ENCODE measurements at places on chromosomes 16 and 17. TPM values are rescaled to one million over a fixed set of nuclear protein-coding genes. Genes with fewer than 3 reads are reported as not detected.

- H3K4me3 ChIP-seq = peak overlapping the region; percentile 19
- peaks cover 4% of the 10 kb centered on the region for H3K4me1 ChIP-seq
- no peak for DNase-seq
- no peaks in the 10 kb centered on the region for H3K36me3 ChIP-seq
Measured at GRCh38 chr17:1908699-1909309, 79.0 kb downstream of the RPA1 start.

DNA sequence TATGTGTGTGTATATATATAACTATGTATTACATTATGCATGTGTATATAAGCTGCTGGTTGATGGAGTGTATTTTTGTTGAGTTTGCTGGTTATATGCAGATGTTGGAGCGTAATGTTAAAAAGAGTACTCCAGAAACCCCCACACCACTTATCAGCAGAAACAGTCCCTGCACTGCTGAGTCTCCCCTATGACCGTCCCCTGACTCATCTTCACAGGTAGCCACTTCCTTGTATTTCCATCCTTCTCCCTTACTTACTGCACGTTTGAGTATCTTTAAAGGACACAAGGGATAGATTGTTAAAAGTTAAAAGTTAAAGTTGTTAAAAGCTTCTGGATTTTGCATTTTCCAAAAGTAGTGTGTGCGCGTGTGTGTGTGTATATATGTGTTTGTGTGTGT lies 853.9 kb upstream of the EEF2KMT start:
- no peaks in the 10 kb centered on the region for H3K36me3 ChIP-seq
- no peak overlapping the region for H3K4me3 ChIP-seq
- no peak for DNase-seq
- no peaks in the 10 kb centered on the region for H3K4me1 ChIP-seq

- DNase-seq = no peak
- H3K27me3 ChIP-seq = peaks cover 41% of the 10 kb centered on the region
- H3K4me3 ChIP-seq = no peak overlapping the region
- H3K4me1 ChIP-seq = peaks cover 13% of the 10 kb centered on the region
- no peaks in the 10 kb centered on the region for H3K36me3 ChIP-seq
Measured at GRCh38 chr17:76966016-76966415, 97.8 kb downstream of the MGAT5B start.

GRCh38 chr16:22250522-22250921 lies 44.4 kb downstream of the EEF2K start:
- H3K27ac ChIP-seq = no peak overlapping the region
- H3K4me3 ChIP-seq = no peak overlapping the region
- peaks cover 94% of the 10 kb centered on the region for H3K36me3 ChIP-seq

DNA sequence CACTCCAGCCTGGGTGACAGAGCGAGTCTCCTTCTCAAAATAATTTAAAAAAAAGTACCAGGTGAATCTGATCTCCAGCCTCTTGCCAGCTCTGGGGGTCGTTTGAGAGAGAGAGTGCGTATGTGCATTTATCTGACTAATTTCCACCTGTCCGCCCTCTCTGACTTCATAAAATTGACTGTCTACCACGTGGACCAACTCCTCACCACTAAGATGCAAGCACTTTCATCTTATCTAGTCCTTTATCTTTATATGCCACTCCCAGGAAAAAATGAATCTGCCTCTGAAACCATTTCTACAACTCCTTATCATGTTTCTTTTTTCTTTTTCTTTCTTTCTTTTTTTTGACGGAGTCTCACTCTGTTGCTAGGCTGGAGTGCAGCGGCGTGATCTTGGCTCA lies 55.8 kb downstream of the HS3ST3A1 start:
- no peaks in the 10 kb centered on the region for H3K36me3 ChIP-seq
- no peaks in the 10 kb centered on the region for H3K4me1 ChIP-seq
- no peak for DNase-seq
- H3K27ac ChIP-seq = no peak overlapping the region
- no peak overlapping the region for H3K4me3 ChIP-seq

- H3K27me3 ChIP-seq = no peaks in the 10 kb centered on the region
- peak overlapping the region; percentile 52 for H3K27ac ChIP-seq
- DNase-seq = peak; percentile 67
- peaks cover 7% of the 10 kb centered on the region for H3K4me1 ChIP-seq
Measured at GRCh38 chr17:40707745-40708144, 4.2 kb upstream of the KRT24 start.

GRCh38 chr16:66224626-66225025 lies 141.9 kb upstream of the CDH5 start:
- no peak overlapping the region for H3K27ac ChIP-seq
- H3K27me3 ChIP-seq = no peaks in the 10 kb centered on the region
- H3K4me3 ChIP-seq = no peak overlapping the region
- no peaks in the 10 kb centered on the region for H3K4me1 ChIP-seq

DNA sequence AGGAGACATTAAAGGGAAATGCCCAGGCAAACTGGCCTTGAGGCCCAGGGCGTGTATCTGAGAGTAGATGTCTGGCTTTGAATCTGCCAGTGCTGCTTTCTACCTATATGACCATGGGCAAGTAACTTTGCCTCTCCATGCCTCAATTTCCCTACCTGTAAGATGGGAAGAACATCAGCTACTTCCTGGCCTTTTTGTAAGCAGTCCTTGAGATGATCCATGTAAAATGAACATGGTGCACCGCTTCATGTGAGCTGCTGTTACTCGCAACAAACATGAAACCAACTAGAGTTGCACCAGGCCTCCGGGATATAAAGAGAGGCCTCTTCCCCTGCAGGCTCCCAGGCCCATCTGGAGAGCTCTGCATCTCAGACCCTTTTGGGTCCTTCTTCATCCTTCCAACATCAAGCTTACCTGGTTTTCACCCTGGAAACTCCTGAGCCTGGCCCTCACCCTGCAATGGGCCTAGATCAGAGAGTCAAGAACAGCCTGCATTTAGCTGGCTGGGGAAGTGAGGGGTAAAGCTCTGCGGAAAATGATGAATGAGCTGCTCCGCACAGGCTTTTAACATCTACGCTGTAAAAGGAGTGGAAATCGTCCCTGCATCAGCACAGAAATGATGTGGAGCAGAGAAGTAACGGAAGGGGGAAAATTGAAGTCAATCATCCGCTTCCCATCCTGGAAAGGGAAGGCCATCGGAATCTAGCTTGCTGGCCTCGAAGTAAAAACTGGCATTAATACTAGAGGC lies 2.3 kb upstream of the MYH11 start:
- peaks cover 18% of the 10 kb centered on the region for H3K27me3 ChIP-seq
- no peak overlapping the region for H3K4me3 ChIP-seq
- no peak for DNase-seq
- no peaks in the 10 kb centered on the region for H3K36me3 ChIP-seq
- no peak overlapping the region for H3K27ac ChIP-seq

DNA sequence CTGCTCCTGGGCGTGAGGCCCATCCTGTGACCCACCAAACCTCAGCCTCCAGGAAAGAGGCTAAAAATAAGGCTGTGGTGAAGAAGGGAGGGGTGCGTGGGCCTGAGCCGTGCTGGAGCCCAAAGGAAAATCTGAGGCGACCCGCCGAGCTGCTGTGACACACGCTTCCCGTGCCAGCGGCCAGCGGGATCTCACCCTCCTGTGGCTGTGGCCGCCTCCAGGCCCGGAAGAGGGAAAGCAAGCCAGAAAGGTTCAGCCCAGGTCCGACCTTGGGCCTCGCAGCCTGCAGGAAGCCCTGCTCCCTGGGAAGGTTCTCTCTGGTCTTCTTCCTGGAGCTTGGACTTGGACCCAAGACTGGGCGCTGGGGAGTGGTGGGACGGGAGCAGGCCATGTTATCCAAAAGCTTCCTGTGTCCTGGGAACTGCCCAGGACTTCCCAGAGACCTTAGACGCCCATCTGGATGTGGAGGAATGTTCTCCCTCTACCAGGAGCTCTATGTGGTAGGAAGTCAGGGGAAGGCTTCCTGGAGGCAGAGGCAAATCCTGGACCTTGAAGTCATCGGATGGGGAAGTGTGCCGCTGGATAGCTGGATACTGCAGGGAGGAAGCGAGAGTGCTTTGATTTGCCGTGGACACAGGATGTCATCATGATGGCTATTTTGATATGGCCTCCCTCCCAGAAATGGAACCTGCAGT lies 11.4 kb downstream of the SPNS2 start:
- H3K36me3 ChIP-seq = no peaks in the 10 kb centered on the region
- H3K4me3 ChIP-seq = no peak overlapping the region
- no peaks in the 10 kb centered on the region for H3K27me3 ChIP-seq
- DNase-seq = no peak
- peak overlapping the region; percentile 65 for H3K27ac ChIP-seq
- H3K4me1 ChIP-seq = peaks cover 78% of the 10 kb centered on the region

DNA sequence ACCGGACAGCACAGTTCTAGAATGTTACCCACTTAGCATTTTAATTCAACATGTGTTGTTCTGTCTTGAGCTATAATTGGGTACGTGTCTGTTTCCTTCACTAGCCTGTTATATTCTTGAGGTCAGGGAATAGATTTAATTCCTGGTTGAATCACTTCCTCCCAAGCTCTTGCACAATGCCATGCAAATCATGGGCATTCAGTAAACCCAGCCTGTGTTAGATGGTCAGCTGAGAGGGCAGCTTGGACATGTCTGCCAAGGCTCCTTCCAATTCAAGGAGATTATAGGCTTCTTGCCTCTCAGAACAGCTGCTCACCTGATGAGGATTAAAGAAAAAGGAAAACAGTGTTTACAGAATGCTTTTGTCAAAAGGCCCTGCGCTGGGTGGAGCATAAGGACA lies 12.6 kb downstream of the C1QTNF1 start:
- no peaks in the 10 kb centered on the region for H3K36me3 ChIP-seq
- no peak for DNase-seq

- no peaks in the 10 kb centered on the region for H3K36me3 ChIP-seq
- H3K4me3 ChIP-seq = peak overlapping the region; percentile 82
- H3K27me3 ChIP-seq = no peaks in the 10 kb centered on the region
Measured at GRCh38 chr16:50153596-50154419, 702 bp downstream of the TENT4B start.

CLEC18C gene
- total RNA-seq = not detected

FBXO39 gene
- 0.49 TPM for total RNA-seq

HOXB13 gene
- total RNA-seq = not detected

CHMP6 gene
- 29.9 TPM for total RNA-seq

CDK5R1 gene
- 1.6 TPM for total RNA-seq

EVPLL gene
- 1.8 TPM for total RNA-seq

PPY gene
- total RNA-seq = not detected

AHSP gene
- total RNA-seq = not detected

TBC1D26 gene
- not detected for total RNA-seq

Data from upper lobe of right lung (tissue), 1 donor.